ENCODE measurements at places on chromosomes 4 and X. TPM values are rescaled to one million over a fixed set of nuclear protein-coding genes. Genes with fewer than 3 reads are reported as not detected.

The CSAG1 gene
- total RNA-seq: not detected

The AR gene
- total RNA-seq: 9.7 TPM

The PFKFB1 gene
- total RNA-seq: not detected

- peak; percentile 84 for DNase-seq
Observed at GRCh38 chrX:77910108-77910840, at the start of gene ATP7A. ATP7A (plus strand) TSS chrX:77910693; CDS start chrX:77971642, 60,949 bp downstream.

DNA sequence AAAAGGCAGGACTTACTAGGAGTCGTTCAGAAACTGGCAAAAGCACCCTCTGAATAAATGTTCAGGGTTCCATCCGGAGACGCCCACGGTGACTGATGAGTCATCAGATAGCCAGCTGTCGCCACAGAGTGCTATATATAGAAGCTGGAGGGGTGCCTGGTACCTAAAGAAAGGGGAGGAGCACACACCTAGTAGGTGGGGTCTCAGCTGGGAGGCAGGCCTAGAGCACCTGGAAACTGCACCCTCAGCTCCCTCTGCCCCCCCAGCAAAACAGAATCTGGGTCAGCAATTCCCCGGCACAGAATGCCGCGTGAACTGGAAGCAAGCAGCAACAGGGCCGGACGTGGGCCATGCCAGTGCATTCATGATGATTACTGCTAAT is 242.0 kb downstream of the BCOR start:
- DNase-seq: no peak

GRCh38 chrX:43728966-43729365 is 72.9 kb downstream of the MAOA start:
- DNase-seq: no peak

DNA sequence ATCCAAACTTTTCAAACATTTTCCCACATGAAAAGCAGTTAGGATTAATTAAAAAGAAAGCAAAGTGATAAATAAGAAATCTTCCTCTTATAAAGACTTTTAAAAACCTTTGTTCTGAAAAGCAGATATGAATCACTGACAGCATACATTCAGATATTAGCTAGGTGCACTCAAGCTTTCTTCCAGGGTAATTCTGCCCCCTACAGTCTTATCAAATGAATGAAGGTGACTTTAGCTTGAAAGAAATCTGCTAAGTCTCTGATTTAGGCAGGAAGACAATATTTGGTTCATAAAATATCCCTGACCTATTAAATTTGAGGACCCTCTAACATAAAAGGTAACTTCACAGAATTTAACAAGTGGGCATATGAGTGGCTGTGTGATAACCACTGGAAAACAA is 209.1 kb upstream of the FAM47A start:
- DNase-seq: no peak

DNA sequence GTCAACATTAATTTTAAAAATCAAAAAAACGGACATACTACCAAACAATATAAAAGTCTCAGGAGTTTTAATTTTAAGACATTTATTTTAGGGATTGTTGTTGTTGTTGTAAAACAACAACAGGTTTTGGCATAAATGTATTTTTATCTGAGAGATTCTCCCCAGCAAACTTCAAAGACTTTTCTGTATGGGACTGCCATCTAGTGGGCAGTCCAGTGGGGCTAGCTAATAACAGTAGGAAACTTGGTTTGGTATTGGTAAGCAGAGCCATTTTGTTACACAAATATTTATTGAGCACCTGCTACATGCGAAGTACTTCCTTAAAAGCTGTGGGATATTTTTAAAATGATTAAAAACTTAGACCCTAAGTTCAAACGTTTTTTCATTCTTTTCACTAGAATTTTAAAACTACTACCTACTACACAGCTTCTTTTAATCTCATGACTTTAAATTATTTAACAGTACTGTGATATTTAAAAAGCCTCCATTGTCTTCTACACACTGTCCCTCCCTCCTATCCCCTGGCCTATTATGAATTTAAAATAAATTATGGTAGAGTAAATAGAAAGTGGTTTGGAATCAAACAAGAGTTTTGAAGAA is 1028.4 kb upstream of the INTU start:
- peak; percentile 18 for DNase-seq

DNA sequence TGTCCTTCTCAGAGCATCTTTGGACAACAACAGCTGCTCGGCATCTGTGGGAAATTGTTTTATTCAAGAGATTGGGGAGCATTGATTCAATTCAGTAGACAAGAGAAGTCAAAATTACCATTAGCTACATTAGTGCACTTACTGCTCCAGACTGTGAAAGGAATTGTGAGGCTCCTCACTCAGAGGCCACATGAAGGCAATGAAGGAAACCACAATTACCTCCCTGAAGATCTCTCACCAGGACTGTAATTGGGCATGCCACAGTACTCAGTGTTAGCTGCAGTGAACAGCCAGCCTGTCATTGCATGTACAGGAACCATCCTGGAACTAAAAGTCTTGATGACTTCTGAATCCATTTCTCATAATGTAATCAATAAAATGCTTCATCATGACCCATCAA is 144.8 kb downstream of the PPA2 start:
- DNase-seq: no peak

Measured in HFFc6 (cell line).